Frontal cortex (tissue), 4 donors: ENCODE measurements at places on chromosomes 4 and X. TPM values are rescaled to one million over a fixed set of nuclear protein-coding genes. Genes with fewer than 3 reads are reported as not detected.

ADH7 gene
- not detected for total RNA-seq

- DNase-seq: peak; percentile 4
Observed at GRCh38 chrX:23699636-23700194, 32.4 kb downstream of the PRDX4 start.

GRCh38 chr4:74066232-74066631, 27.7 kb upstream of the CXCL3 start:
- DNase-seq: no peak

GRCh38 chrX:8043121-8043520, 115.9 kb upstream of the PNPLA4 start:
- no peak for DNase-seq
